Cardiac muscle cell (in vitro differentiated cells and primary cell): ENCODE measurements at places on chromosomes 6 and 20. TPM values are rescaled to one million over a fixed set of nuclear protein-coding genes. Genes with fewer than 3 reads are reported as not detected.

KCNK15 gene
- 0.32 TPM in 1 of 2 replicates, not detected in the other for polyA plus RNA-seq

FAXC gene
- 2.7 and 4.1 TPM in 2 replicates for polyA plus RNA-seq

CCDC170 gene
- polyA plus RNA-seq, result not detected in 2 replicates

HSPA1L gene
- 4.5 and 5.2 TPM in 2 replicates for polyA plus RNA-seq

STMND1 gene
- polyA plus RNA-seq, result not detected in 2 replicates

ZNF341 gene
- 1.7 and 3.1 TPM in 2 replicates for polyA plus RNA-seq

RAB5IF gene
- polyA plus RNA-seq, result 114 and 162 TPM in 2 replicates

APOBEC2 gene
- 107 and 156 TPM in 2 replicates for polyA plus RNA-seq

CRISP2 gene
- polyA plus RNA-seq, result not detected in 2 replicates

SLC17A9 gene
- 1.8 and 4.1 TPM in 2 replicates for polyA plus RNA-seq

MKKS gene
- 33.0 and 45.9 TPM in 2 replicates for polyA plus RNA-seq

ANGPT4 gene
- 0.15 TPM in 1 of 2 replicates, not detected in the other for polyA plus RNA-seq

LTB gene
- polyA plus RNA-seq, result 0.61 and 1.5 TPM in 2 replicates

EYA2 gene
- 0.31 TPM in 1 of 2 replicates, not detected in the other for polyA plus RNA-seq

ADTRP gene
- not detected in 2 replicates for polyA plus RNA-seq

VTA1 gene
- polyA plus RNA-seq, result 93.0 and 101 TPM in 2 replicates

EFCAB8 gene
- polyA plus RNA-seq, result 0.54 TPM in 1 of 2 replicates, not detected in the other

ATP6V1G2 gene
- polyA plus RNA-seq, result 32.7 and 40.2 TPM in 2 replicates

HCRTR2 gene
- polyA plus RNA-seq, result 0.42 TPM in 1 of 2 replicates, not detected in the other

SSTR4 gene
- polyA plus RNA-seq, result not detected in 2 replicates

LPA gene
- not detected in 2 replicates for polyA plus RNA-seq

SENP6 gene
- polyA plus RNA-seq, result 56.4 and 77.1 TPM in 2 replicates

EBF4 gene
- polyA plus RNA-seq, result 18.8 and 28.4 TPM in 2 replicates

DEFB124 gene
- not detected in 2 replicates for polyA plus RNA-seq
